ENCODE measurements at places on chromosomes 3 and 15.

GRCh38 chr15:45205192-45205591, 17.4 kb upstream of the SHF start:
- DNase-seq, result peak; percentile 38

GRCh38 chr3:182092662-182093262, 381.0 kb downstream of the SOX2 start:
- no peak for DNase-seq

DNA sequence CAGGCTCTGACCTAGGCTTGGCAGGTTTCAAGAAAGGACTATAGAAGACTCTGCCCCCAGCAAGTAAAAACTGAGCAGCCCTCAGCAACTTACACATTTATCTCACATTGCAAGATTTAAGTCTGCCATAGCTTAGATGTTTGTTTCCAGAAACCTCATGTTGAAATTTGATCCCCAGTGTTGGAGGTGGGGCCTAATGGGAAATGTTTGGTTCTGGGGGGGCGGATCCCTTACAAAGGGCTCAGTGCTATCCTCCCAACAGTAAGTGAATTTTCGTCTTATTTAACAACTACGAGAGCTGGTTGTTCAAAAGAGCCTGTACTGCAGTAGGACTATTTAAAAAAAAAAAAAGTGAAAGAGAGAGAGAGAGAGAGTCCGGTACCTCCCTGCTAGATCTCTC, 125.2 kb upstream of the PROK2 start:
- DNase-seq, result no peak

GRCh38 chr15:91032919-91033803, 10.8 kb upstream of the VPS33B start:
- DNase-seq, result peak; percentile 21

- no peak for DNase-seq
Observed at GRCh38 chr15:101050623-101051290, 131.6 kb downstream of the LRRK1 start.

- no peak for DNase-seq
Observed at GRCh38 chr3:145754605-145755289, 406.2 kb downstream of the PLOD2 start.

DNA sequence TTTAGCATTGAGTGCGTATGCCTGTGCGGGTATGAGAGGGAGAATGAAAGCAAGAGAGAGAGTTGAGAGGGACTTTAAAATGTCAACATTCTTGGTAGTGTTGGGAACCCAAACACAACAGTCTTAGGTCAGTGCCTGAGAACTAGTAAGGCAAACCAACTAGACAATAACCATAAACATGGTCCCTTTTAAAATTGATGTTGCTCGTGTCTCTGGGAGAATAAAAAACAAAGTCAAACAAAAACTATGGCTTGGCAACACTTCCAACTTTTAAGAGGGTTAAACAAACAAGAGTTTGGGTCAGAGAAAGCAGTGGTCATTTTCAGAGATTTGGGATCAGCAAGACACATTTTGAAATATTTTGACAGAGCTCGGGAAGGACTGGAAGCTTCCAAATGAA, 146.7 kb upstream of the THBS1 start:
- DNase-seq, result no peak

DNA sequence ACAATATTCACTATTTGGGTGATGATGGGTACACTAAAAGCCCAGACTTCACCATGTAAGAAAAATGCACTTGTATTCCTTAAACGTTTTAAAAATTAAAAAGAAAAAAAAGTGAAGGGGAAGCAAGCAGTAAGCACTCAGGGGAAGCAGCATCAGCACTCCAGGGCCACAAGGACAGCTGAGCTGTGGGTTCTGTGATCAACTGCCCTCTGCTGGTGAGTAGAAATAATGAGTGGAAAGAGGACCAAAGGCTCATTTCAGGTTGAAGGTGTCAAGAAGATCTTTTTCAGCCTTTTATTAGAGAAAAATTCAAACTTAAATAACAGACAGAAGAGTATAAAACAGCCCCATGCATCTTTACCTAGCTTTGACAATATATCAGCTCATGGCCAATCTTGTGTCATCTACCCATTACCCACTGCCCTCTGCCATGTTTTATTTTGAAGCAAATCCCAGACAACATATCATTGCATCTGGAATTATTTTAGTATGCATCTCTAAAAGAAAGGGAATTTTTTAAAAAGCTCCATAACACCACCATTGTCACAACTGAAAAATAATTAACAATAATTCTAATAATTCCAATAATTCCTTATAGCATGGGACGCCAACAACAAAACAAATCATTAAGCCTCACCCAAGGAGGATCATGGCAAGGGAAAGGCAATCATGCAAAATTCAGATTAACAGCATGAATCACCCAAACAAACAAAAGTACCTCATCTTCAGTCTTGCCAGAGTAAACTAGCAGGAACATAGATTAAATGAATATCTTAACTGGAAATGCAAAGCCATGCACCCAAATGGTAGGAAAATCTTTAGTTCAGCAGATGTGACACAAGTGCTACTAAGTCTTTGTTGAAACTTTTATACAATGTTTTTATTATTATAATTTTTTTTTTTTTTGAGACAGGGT, 42.5 kb downstream of the TAMM41 start:
- DNase-seq, result peak; percentile 27

- DNase-seq, result no peak
Observed at GRCh38 chr15:39171944-39172368, 408.9 kb upstream of the THBS1 start.

GRCh38 chr3:87225659-87226058, 1.4 kb upstream of the CHMP2B start:
- DNase-seq, result no peak

DNA sequence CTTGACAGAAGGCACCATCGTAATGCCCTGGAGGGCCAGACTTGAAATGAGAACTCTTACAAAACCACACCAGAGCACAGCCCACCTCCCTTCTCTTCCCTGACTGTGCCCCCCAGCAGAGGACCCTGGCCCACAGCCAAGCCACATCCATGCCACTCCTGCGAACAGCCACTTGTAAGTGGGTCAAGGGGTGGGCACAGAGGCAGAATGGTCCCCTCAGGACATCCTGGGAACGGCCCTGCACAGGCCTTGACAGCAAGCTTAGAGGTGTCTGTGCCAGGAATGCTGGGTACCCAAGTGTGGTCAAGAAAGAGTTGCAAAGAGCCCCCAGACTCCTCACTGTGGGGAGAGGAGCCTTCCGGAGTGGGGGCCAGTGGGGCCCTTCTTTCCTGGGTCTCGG, 33.3 kb downstream of the HCN4 start:
- DNase-seq, result no peak

- no peak for DNase-seq
Observed at GRCh38 chr3:194395778-194396538, 3.1 kb downstream of the GP5 start.

- DNase-seq, result no peak
Observed at GRCh38 chr3:138188013-138188730, 1.1 kb downstream of the ARMC8 start.

DNA sequence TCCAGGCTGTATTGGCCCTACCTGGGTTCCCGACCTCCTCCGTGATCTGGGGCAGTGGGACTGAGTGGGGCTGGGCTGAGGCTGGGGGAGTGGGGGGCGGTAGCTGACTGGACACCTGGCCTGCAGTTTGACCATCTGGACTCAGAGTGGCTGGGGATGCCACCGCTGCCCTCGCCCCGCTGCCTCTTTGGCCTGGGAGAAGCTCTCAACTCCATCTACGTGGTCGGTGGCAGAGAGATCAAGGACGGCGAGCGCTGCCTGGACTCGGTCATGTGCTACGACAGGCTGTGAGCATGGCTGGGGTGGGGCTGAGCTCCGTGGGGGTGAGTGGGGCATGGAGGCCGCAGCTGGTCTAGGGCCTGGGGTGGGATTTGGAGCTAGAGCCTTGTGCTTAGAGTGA, 2.7 kb downstream of the KLHL40 start:
- no peak for DNase-seq

- DNase-seq, result no peak
Observed at GRCh38 chr3:107430996-107431245, 53.7 kb downstream of the CCDC54 start.

- DNase-seq, result no peak
Observed at GRCh38 chr3:142098964-142099363, 50.4 kb downstream of the TFDP2 start.

DNA sequence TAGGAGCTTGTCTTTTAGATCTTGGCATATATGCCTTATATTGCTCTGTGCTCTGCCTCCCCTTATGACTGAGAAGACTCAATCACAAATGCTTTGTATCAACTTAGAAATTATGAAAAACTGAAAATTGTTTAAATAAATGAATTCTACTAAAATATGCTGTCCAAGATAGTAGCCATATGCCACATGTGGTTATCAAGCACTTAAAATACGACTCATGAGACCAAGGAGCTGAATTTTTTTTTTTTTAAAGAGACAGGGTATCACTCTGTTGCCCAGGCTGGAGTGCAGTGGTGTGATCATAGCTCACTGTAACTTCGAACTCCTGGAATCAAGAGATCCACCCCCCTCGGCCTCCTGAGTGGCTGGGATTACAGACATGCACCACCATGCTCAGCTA, 118.3 kb downstream of the RFTN1 start:
- no peak for DNase-seq

- no peak for DNase-seq
Observed at GRCh38 chr3:46093966-46094365, 66.7 kb upstream of the XCR1 start.

GRCh38 chr3:177610686-177611633, 413.7 kb upstream of the TBL1XR1 start:
- no peak for DNase-seq

DNA sequence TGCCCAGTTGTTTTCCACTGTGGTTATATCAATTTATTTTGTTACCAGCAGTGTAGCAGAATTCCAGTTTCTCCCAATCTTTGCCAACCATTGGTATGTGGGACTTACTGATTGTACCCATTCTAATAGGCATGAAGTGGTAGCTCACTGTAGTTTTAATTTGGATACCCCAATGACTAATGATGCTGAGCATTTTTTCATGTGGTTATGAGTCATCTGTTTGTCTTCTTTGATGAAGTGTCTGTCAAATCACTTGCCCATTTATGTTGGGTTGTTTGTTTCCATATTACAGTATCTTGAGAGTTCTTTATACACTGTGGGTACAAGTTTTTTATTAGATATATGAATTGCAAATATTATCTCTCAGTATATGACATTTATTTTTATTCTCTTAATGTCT, 644.3 kb downstream of the NR2F2 start:
- no peak for DNase-seq
